Cerebellar nuclear complex (tissue), 1 donor: ENCODE measurements at places on chromosomes 6 and 20.

DNA sequence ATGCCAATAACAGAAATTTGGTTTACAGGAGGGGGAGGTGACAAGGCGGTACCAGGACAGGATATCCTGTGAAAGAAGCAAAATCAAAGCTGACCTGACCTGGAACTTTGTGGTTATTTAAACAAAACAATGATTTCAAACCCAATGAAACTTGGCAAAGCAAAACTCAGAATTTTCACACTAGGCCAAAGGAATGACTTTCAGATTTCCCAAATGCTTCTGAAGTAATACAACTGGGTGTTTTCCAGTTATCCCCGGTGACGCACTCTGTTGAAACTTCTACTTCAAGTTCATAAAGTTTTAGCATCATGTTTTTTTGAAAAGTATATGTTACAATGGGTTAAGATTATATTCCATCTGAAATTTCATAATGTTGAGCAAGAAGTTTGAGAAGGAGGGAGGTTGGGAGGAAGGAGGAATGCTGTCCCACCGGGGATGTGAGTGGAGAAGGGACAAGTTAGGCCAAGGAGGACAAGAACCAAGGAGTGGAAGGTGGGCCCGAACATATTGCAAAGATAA is 78.1 kb upstream of the TRAF3IP2 start:
- DNase-seq = no peak

GRCh38 chr6:149028767-149029405 is 282.1 kb downstream of the UST start:
- peak; percentile 45 for DNase-seq

DNA sequence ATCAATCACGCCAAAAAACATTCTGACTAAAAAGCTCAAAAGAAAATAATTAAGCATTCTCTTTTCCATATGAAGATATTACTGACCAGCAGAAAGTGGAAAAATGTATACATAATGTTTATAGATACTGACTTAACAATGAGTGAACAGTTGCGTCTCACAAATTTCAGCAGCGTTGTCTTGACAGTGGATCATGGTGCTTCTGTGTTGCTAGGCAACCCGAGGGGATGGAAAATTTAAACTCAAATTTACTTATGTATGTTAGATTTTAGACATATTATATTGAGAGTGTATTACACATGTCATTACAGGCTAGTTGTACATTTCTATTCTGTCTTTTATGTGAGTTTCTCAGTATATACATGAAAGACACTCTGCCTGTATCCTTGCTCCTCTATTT is 110.2 kb downstream of the LAMA2 start:
- DNase-seq = no peak

DNA sequence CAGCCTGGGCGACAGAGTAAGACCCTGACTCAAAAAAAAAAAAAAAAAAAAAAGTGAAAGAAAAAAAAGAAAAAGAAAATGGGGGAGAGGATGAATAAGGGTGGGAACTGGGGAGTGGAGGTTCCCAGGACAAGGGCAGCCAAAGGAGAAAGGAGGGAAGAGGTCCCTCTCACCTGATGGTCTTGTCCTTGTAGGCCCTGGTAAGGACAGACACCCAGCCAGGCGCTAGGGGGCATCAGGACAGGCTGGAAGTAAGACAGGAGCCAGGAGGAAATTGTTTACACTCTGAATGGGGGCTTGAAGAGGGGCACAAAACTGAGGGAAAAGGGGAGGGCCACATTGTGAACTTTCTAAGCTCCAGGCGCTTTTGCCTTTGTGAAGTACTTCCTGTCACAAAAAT is 2.3 kb upstream of the ALDH5A1 start:
- DNase-seq = no peak

GRCh38 chr20:23063581-23063980 is 14.1 kb upstream of the THBD start:
- no peak for DNase-seq

DNA sequence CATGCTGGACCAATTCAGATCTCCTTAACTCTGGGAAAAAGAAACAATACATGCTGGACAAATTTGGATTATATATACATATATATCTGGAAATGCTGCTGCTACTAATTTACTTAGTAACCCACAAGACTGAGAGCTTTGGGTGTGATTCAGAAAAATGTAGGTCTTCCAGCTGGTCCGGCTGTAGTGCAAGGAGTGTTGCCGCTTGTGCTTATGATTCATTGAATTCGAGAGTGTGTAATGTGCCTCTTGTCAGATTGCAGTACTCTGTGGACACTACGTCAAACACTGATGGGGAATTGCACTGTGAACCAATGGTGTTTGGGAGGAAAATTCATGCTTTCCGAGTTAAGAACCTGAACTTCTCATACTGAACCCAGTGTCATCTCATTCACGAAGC is 1155.5 kb downstream of the EPHA7 start:
- DNase-seq = no peak

DNA sequence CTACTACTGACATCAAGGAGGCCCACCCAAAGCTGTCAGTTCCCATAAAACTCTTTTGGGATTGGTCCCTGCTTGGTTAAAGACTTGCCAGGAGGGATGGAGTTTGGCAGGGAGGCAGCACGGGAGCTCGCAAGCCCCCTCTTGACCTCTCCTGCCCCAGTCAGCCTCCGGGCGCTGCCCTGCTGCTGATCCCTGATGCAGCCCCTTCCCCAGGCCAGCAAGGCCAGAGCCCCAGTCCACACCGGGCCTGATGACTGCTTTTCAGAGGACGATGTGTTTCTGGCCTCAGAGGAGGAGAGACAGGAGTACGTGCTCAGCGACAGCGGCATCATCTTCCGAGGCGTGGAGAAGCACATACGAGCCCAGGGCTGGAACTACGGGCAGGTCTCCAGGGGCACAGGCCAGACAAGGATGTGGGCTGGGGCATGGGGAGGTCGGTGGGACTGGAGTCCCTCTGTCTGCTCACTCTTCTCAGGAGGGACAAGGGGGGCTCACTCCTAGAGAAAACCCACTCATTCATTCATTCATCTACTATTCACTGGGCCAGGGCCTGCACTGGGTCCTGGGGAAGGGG is 15.6 kb downstream of the TGM6 start:
- no peak for DNase-seq

DNA sequence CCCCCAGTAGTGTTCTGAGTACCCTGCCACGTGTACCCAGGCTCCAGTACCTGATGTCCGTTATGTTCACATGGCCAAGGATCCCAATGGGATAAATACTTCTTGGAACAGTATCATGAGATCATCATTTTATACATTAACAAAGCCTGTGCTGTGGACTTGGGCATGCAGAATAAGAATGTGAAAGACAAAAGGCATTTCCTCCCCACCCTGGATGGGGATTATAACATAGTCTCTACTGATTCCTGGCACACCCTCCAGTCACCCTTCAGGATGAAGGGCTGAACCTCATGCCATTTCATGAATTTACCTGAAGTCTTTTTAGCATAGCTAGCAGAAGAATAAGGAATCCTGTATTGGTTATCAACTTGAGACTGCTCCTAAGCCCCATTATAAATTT is 2.8 kb downstream of the TNFRSF21 start:
- DNase-seq = no peak

GRCh38 chr6:13873288-13874190 is 51.2 kb upstream of the RNF182 start:
- peak; percentile 12 for DNase-seq

DNA sequence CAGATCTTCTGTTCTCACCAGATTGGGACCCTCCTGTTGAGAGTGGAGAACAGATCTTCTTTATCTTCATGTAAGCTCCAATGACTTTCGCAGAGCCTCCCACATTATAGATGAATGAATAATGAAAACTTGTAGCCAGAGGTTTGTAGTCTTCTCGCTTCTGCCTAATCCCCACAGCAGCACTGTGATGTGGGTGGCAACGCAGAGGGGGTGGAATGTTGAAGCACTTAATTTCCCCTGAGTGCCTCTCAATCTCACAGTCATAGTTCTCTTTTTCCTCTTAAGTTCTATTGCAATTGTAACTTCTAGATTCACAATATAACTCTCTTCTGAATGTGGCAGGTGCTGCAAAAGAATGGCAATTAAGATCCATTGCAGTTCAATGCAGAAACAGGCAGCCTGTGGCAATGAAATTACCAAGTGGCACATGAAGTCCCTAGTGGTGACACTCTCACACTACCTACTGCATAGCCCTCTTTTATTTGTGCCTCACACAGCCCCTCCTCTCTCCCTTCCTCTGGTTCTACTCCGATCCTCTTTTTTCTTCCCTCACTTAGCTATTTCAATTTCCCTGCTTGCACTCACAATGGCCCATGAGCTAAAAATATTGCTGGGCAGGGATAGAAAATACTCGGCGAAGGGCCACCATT is 281.9 kb downstream of the UBE3D start:
- DNase-seq = no peak

DNA sequence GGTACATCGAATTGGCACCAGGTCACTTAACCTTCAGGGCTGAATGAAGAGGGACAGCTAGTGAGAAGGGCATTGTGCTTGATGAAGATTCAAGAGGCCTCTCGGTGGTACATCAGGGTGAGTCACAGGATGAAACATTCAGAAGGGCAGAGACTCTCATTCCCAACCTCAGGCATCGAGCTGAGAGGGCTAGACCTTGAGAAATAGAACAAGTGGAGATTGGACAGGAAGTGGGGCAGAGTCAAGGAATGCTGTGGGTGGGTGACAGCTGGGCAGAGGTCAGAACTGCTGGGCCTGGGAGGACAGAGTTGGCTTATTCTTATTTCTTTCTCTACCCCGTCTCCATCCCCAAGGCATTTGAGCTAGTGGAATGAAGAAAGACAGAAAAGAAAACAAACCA is 126.0 kb downstream of the SCML4 start:
- DNase-seq = no peak

GRCh38 chr6:166824146-166824879 is 132.0 kb downstream of the RNASET2 start:
- no peak for DNase-seq
